ENCODE measurements at places on chromosomes 13 and 19.

DNA sequence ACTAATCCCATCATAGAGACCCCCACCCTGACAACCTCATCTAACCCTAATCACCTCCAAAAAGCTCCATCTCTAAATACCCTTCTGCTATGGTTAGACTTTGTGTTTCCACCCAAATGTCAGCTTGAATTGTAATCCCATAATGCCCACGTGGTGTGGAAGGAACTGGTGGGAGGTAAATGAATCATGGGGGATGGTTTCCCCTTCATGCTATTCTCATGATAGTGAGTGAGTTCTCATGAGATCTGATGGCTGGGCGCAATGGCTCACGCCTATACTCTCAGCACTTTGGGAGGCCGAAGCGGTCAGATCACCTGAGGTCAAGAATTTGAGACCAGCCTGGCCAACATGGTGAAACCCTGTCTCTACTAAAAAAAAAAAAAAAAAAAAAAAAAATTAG, 2.6 kb downstream of the VMAC start:
- DNase-seq = no peak

DNA sequence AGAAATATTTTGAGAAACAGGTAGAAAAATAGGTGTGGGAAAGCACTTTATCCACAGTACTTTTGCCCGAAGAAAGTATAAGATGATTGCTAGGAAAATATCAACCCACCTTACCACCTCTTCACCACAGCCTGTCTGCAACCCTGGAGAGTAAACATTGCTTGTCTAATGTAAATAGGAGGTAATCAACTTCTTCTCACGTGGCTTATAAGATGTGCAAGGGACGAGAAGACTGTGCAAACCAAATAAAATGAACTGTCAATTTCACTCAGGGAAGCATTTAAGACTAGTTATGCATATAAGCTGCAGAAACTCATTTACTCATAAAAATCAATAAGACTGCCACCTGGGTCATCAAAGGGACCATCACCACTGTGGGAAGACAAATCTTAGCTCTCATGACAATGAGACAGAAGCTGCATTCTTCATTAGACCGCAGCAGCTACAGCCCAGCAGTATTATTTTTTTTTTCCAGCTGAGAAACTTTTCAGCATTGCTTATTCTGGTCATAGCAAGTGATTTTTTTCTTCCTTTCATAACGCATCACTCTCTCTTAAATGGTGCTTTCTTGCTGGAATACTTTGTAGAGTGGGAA, 807.7 kb upstream of the GPC6 start:
- DNase-seq = no peak

DNA sequence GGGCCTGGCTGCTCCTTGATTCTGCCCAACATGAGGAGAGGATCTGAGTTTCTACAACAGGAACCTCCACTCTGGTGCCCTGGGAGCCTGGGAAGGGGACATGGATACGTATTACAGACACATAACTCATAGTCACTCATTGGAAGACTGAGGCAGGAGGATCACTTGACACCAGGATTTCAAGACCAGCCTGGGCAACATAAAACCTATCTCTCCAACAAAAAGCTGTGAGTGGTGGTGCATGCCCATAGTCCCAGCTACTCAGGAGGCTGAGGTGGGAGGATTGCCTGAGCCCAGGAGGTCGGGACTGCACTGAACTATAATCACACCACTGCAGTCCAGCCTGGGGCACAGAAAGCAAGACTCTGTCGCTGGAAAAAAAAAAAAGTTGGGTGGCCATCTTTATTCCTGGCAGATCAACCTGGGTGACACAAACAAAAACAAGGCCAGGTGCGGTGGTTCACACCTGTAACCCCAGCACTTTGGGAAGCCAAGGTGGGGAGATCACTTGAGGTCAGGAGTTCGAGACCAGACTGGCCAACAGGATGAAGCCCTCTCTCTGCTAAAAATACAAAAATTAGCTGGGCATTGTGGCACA, 1.1 kb upstream of the KLF1 start:
- no peak for DNase-seq

GRCh38 chr19:47619763-47620162, 10.8 kb downstream of the BICRA start:
- no peak for DNase-seq

- DNase-seq = no peak
Measured at GRCh38 chr19:3695986-3696659, 4.1 kb downstream of the PIP5K1C start.

- DNase-seq = no peak
Measured at GRCh38 chr13:50998326-50998725, 88.7 kb downstream of the RNASEH2B start.

- DNase-seq = no peak
Measured at GRCh38 chr19:31352782-31353651, 3.8 kb upstream of the TSHZ3 start.

- DNase-seq = no peak
Measured at GRCh38 chr19:54389553-54389952, 24.8 kb upstream of the LAIR1 start.

- DNase-seq = no peak
Measured at GRCh38 chr13:25762281-25762680, 289.5 kb downstream of the SHISA2 start.

DNA sequence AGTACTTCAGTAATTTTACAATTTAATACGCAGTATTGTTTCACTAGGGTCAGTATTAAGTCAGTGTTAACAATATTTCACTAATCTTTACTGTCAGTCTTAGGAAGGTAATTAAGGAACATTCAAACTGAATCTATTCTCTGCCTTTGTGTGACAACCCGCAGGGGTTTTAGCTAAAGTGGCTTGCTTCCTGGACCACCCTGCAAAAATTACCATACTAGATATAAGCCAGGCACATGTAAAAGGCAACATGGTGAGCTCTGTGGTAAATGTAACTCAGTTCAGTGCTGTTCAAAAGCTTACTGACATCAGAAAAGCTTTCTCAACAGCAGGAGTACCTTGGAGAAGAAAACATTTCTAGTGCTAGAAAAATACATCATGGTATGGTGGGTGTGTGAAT, 116.7 kb downstream of the FREM2 start:
- no peak for DNase-seq

DNA sequence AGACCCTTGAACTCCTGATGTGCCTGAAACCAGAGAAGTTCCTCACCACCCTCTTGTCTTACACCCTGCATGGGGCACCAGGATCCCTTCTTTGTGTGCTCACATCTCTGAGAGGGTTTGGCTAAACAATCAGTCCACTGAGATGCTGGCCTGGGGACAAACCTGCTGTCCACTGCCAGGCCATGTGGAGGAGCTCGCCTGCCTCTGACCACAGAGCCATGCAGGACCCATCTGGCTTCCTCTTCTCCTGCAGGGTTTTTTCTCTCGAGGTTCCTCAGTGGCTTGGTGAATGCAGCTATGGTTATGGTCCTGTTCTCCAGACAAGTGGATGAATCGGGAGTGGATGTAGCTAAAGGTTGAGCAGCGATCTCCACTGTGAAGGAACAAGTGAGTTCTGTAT, 49.1 kb upstream of the MEDAG start:
- DNase-seq = no peak

DNA sequence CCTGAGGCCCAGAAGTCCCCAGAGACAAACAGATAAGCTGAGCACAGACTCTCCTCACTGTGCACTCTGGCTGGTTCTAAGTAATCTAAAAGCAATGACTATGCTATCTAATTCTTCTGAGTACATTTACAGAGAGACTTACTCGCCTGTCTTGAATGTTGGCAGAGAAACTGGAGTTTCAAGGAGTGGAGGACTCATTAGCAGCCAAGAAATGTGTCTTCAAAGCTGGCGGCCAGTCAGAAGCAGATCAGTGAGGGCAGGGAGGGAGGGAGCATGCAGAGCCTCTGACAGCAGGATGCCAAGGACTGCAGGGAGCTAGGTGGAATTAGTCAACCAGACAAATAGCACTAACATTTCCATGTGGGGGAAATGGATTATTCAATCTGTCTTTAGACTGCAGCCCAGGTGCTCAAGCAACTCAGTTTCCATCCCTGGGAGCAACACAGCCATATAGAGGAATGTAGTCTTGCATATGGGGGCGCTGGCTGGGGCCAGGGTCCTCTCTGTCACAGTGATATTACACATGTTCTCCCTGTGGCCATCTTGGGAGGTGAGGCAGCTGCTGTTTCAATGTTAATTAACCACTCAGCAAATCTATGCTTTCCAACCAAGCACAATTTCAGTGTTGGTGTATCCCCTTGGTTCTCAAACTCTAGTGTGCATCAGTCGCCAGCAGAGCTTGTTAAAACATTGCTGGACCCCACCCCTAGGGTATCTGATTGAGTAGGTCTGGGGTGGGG, 97.9 kb downstream of the CCNA1 start:
- no peak for DNase-seq

- no peak for DNase-seq
Measured at GRCh38 chr13:76672420-76672819, 213.8 kb downstream of the KCTD12 start.

DNA sequence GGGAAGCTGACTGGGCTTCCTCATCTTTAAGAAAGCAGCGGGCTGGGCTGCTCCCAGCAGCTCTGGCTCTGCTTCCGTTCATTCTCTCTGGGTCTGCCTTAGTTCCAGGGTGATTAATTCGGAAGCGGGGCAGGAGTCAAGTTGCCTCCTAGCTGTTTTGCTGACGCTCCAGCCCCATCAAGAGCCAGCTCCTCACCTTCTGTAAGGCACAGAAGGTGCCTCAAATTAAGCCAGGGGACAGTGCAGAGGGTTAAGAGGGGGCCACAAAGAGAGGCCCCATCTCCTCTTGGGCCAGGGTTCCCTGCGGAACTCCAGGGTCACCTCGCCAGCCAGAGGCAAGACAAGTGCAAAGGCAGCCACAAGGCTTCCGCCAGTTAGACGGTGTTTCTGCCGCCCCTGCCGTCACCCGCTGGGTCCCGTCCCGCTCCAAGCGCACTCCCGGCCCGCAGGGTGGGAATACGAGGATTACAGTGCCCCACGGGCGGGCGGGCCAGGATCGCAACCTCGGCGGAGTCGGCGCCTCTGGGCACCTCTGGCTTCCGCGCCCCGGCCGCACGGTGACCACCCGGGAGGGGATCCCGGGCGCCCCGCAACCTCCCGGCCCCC, 508 bp downstream of the SLC15A1 start:
- DNase-seq = no peak

- no peak for DNase-seq
Measured at GRCh38 chr19:5805462-5806132, 730 bp downstream of the NRTN start.

DNA sequence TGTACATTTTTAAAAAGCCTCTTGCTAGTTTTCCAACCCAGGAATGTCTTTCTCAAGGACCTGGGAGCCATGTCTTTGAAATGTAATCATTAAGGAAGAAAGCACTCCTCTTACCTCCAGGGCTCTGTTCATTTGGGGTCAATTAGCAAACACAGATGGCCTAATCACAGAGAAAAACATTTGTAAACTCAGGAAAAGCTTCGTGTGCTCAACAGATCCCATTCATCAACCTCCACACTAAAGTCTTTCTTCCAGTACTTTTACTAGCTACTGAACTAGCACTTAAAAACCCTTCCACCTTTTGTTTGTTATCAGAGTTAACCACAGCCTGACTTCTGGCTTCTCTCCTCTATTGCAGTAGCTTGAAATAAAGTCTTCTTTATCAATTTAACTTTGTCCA, 441.4 kb downstream of the PCDH20 start:
- DNase-seq = no peak

DNA sequence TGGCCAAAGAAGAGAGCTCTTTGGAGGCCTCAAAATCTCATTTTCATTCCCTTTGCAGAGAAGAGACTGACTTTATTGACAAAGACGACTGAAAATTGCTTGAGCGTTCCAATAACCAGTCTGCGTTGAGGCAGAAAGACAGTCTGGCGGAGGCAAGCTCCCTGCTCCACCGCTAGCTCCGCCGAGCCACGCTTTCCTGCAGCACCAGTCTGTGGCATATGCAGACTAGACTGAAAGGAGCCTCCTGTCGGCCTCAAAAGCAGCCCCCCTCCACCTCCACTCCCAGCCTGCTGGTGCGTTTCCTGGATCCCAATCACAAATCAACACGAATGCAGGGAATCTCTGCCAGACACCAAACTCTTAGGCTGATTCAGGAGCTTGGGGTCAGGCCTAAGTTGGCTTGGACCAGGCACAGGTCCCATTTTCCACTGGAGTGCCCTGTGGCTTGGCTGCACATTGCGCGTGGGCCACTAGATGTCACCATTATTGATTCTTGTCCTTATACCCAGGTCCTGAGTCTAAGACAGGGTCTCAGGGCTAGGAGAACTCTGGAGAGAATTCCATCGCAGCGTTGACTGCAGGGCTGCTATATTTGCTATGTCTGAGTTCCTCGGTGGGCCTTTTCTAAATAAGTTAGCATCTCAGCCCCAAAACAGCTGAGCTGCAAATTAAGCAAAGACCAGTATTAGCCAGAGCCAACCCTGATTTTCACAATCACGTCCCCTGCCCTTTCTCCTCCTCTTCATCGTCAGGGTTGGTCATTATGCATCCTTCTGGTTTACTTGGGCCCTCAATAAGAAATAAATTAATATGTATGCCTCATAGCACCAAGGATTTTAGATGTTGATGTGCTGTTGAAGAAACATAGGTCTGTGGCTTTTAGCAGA, 5.2 kb upstream of the ZNF507 start:
- no peak for DNase-seq

GRCh38 chr19:45117671-45118070, 24.7 kb downstream of the PPP1R37 start:
- DNase-seq = no peak

GRCh38 chr13:40383132-40383531, 283.3 kb downstream of the FOXO1 start:
- DNase-seq = no peak

DNA sequence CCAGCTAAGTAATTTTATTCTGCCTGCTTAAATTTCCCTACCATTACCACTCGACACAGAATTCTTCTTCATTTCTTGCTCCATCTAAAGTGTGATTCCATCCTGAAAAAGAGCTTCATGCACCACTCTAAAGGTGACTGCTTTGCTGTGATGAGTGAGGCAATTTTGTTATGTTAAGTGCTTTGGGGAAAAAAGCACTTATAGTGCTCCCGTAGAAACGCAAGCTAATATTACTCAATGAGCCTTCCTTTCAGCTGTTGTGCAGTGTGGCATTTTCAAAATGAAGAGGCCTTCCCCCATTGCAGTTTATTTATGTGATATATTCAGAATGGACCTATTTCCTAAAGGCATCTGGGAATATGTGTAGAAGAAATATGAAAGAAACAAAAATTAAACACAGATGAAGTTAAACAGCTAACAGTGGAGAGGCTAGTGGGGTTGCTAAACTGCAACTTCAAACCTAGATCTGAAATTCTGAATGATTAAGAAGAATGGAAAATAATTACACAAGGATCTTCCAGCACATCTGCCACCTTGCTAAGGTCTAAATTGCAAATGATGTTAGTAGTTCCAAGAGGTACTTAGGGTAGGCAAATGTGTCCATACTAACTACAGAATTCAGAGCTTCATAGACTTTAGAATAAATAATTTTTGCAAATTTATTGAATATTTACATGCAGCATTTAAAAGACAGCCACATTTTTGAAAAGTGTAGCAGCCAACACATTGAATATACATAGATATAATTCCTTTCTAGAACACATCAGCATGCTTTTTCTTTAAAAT, 211.7 kb downstream of the DCT start:
- no peak for DNase-seq

- no peak for DNase-seq
Measured at GRCh38 chr19:19538061-19538784, at the start of gene CILP2. CILP2 (plus strand) TSS chr19:19538265; CDS start chr19:19538350, 85 bp downstream.

- no peak for DNase-seq
Measured at GRCh38 chr19:11046605-11047354, 42.5 kb upstream of the LDLR start.

GRCh38 chr19:45472563-45473366, 5.0 kb downstream of the FOSB start:
- no peak for DNase-seq

Data from activated CD8-positive, alpha-beta memory T cell treated with anti-CD3 and anti-CD28 coated beads for 4 hours (primary cell).